ENCODE measurements at places on chromosomes 12 and 14.
A peak's percentile ranks its signal among the peaks of the same experiment; 100 is the strongest.

DNA sequence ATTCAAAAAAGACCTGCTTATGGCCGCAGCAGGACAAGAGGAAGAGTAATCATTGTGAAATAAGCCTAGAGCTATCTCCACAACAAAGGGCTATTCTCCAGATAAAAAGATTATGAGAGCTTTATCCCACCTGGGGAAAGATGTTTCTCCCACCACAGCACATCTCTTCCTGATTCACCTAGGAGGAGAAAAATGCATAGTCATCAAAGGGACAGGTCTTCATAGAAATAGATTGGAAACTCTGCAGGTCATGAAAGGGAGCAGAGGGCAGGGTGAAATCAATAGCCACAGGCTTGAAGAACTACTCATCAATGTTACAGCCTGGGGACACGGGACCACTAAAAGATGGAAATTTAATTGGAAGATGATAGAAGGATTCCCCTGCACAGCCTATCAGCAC is 453.8 kb upstream of the TMEM132C start:
- no peak for DNase-seq

DNA sequence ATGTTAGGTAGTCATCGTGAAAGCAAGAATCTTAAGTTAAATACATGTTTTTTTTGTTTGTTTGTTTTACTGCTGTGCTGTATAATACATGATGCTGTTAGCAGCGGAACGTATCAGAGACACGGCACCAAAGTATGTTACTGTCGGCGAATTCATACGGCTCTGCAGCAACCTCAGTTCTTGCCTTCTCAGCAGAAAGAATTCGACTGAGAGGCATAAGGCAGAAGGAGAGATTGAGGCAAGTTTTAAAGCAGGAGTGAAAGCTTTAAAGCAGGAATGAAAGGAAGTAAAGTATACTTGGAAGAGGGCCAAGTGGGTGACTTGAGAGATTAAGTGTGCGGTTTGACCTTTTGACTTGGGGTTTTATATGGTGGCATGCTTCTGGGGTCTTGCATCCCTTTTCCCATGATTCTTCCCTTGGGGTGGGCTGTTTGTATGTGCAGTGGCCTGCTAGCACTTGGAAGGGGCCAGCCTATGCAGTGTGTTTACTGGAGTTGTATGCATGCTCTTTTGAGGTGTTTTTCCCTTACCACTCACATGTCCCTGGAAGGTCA is 23.7 kb downstream of the LEMD3 start:
- DNase-seq: no peak

- DNase-seq: no peak
Measured at GRCh38 chr14:98964171-98964570, 307.8 kb downstream of the BCL11B start.

DNA sequence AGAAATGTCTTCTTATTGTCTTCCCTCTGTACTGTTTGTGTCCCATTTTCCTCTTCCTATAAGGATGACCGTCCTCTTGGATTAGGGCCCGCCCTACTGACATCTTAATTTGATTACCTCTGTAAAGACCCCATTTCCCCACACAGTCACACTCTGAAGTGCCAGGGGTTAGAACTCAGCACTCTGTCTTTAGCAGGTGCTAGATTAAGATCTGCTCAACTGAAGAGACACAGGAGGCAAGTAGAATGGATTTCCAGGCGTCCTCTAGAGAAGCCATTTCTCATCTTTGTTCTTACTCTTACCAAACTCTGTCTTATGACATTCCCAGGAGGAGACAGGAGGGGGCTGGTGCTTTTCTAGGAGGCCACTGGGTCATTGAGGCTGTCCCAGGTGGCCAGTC is 50.8 kb downstream of the VCPKMT start:
- DNase-seq: no peak

DNA sequence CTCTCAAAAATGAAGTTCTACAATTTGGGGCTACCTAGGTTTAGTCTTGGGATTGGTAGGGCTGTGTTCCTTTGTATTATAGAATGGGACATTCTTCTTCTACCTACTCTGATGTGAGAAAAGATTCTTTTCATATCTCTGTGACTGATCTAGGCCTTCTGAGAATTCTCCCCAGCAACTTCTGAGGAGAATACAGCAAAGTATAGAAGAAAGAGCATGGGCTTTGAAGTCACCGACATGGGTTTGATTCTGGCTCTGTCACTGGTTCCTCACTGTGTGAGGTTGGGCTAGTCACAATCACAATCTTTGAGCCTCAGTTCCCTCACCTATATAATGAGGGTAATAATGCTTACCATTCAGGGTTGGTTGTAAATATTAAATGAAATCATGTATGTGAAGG is 5.0 kb downstream of the ATN1 start:
- no peak for DNase-seq

- DNase-seq: peak; percentile 36
Measured at GRCh38 chr12:119115296-119115905, 63.3 kb upstream of the HSPB8 start.

- no peak for DNase-seq
Measured at GRCh38 chr12:88052686-88053085, 23.5 kb upstream of the C12orf50 start.

- no peak for DNase-seq
Measured at GRCh38 chr14:68941820-68942219, 37.3 kb downstream of the ACTN1 start.

DNA sequence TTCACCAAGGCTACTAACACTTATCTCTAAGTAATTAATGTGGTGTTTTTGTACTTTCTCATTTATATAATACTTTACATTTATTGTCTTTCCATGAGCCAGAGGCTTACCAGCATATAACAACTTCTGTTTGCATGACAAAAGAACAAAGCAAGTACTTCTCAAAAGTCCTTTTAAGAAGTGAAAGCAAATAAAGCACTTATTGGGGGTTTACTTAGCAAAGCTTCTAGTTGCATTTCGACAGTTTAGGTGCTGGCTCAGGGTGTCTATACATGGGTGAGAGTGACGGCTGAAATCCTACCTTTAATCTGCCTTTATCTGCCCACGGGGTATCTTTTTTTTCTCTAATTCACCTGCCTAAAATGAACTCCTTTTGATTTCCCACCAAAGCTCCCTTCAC is 21.0 kb upstream of the DCN start:
- no peak for DNase-seq

DNA sequence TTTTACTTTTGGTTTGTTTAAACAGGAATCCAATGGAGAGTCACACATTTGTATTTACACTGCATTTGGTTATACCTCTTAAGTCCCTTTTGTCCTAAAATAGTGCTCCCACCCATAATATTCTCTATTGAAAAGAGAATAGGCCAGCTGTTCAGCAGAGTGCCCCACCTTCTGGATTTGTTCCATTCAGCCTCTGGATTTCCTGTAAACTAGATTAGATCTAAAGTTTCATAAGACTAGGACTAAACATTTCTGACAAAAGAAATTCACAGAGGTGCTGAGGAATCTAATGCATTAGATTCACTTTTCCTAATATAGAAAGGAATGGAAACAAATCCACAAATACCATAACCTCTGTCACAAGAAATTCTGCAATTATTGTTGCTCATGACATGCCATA is 38.1 kb downstream of the GCH1 start:
- DNase-seq: no peak
